Lower lobe of right lung (tissue), 2 donors: ENCODE measurements at places on chromosomes 7 and 10. TPM values are rescaled to one million over a fixed set of nuclear protein-coding genes. Genes with fewer than 3 reads are reported as not detected.
A peak's percentile ranks its signal among the peaks of the same experiment; 100 is the strongest.

DNA sequence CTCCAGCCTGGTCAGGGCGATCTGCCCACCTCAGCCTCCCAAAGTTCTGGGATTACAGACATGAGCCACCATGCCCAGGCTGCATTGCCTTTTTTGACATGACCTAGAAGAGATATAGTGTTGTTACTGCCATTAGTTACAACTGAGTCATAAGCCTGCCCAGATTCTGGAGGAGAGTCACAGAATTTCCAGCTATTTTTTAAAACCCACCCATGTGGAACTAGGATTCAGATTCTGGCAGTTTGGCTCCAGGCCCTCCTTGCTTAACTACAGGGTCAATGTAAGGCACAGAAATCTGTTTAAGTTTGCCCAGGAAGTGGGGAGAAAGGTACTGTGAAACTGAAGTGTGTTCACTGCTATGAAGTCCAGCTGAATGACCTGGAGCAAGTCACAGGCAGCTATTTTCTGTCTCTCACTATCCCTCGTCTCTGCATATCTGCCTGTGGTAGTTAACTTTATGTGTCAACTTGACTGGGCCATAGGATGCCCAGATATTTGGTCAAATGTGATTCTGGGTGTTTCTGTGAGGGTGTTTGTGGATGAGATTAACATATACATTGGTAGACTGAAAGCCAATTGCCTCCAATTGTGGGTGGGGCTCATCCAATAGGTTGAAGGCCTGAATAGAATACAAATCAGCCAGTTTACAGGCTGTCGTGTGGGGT is 8.4 kb upstream of the MARVELD1 start:
- peaks cover 14% of the 10 kb centered on the region for H3K4me1 ChIP-seq
- no peaks in the 10 kb centered on the region for H3K36me3 ChIP-seq
- H3K27me3 ChIP-seq: no peaks in the 10 kb centered on the region
- no peak overlapping the region for H3K4me3 ChIP-seq

- peak overlapping the region; percentile 26 for H3K27ac ChIP-seq
- H3K4me3 ChIP-seq: no peak overlapping the region
- H3K36me3 ChIP-seq: no peaks in the 10 kb centered on the region
- H3K4me1 ChIP-seq: peaks cover 10% of the 10 kb centered on the region
- peak; percentile 64 for DNase-seq
Measured at GRCh38 chr7:167090-167855, 25.1 kb upstream of the FAM20C start.

Gene NKX2-3
- not detected for total RNA-seq

DNA sequence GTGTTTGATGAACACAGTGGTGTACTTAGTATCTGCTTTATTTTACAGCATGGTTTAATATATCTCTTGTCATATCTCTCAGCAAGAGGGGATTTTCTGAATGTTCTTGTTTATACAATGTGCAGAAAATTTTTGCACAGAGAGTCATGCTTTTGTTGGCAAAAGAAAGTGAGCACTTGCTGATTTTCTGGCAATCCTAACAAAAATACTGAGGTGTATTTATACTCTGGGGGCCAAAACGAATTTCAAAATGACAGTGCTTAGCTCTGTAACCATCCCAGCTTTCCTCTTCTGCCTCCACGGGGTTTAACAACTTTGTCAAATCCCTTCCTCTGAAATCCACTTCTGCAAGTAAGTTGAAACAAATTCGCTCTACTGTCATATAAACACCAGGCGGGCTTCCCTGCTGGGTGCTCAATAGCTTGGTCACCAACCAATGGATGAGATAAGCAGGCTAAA is 169.2 kb downstream of the NOC3L start:
- H3K36me3 ChIP-seq: no peaks in the 10 kb centered on the region
- no peak overlapping the region for H3K4me3 ChIP-seq
- H3K27me3 ChIP-seq: no peaks in the 10 kb centered on the region
- no peak overlapping the region for H3K27ac ChIP-seq

DNA sequence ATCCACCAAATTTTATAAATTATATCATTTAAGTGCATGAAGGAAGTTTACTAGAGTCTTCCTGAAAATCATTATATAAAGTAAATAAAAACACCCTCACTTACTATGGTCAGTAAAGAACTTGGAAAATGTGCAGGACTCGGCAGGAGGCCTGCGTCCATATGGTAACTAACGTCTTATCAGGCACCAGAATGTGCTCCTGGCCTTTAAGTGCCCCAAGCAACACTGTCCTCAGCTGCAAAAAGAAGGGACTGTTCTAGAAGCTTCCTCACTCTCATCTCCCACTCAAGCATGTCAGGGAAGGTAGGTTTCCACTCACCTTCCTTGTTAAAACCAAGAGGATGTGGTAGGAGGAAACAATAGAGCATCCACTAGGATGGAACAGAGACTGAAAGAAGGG is 11.3 kb downstream of the SFMBT2 start:
- no peaks in the 10 kb centered on the region for H3K36me3 ChIP-seq
- no peak overlapping the region for H3K27ac ChIP-seq
- DNase-seq: no peak
- no peaks in the 10 kb centered on the region for H3K27me3 ChIP-seq
- H3K4me3 ChIP-seq: no peak overlapping the region

- H3K36me3 ChIP-seq: no peaks in the 10 kb centered on the region
- no peaks in the 10 kb centered on the region for H3K4me1 ChIP-seq
- DNase-seq: no peak
- no peak overlapping the region for H3K4me3 ChIP-seq
- H3K27me3 ChIP-seq: peaks cover 62% of the 10 kb centered on the region
Measured at GRCh38 chr7:148340438-148341280, 249.9 kb upstream of the C7orf33 start.

DNA sequence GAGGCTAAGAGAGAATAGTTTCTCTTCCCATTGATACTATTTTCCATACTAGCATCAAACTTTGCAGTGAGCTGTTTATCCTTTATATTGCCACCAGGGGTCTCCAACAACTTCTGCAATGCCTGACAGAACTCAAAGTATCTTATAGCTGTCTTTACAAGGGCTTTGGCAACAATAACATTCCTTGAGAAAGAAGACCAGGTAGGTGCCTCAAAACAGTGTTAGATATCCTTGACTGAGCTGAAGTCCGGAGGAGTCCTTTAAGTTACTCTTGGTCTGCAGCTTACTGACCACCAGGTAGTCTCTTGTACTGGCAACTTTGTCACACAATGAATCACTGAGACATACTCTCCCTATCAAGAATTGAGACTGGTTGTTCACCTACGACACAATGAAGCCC is 30.0 kb upstream of the TES start:
- H3K27me3 ChIP-seq: no peaks in the 10 kb centered on the region
- no peak overlapping the region for H3K27ac ChIP-seq
- no peaks in the 10 kb centered on the region for H3K36me3 ChIP-seq
- no peak for DNase-seq

DNA sequence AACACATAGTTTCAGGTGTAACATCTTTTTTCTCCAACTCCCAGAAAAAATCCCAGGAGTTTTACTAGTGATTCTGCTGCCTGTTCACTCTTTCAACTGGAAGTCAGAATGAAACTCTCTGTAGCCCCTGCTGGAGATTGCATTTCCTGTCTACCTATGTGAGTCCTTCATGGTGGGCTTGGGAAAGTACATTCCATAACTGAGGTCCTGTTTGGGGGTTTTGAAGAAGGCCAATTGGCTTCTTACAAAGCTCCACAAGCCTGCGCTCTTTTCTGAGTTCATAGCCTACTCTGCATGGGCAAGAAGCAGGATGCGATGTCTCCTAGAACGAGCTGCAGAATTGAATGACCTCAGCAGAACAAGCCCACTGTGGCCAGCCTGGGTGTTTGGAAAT is 86.7 kb downstream of the LYZL2 start:
- no peaks in the 10 kb centered on the region for H3K27me3 ChIP-seq
- no peak overlapping the region for H3K4me3 ChIP-seq
- DNase-seq: no peak
- no peak overlapping the region for H3K27ac ChIP-seq
- H3K36me3 ChIP-seq: no peaks in the 10 kb centered on the region

- no peaks in the 10 kb centered on the region for H3K4me1 ChIP-seq
- no peak overlapping the region for H3K27ac ChIP-seq
- no peaks in the 10 kb centered on the region for H3K27me3 ChIP-seq
- no peak for DNase-seq
- H3K36me3 ChIP-seq: no peaks in the 10 kb centered on the region
Measured at GRCh38 chr10:117419921-117420320, 44.7 kb upstream of the PDZD8 start.

GRCh38 chr10:65793738-65794425 is 1132.0 kb upstream of the LRRTM3 start:
- no peak overlapping the region for H3K27ac ChIP-seq
- no peaks in the 10 kb centered on the region for H3K36me3 ChIP-seq
- no peak overlapping the region for H3K4me3 ChIP-seq
- no peaks in the 10 kb centered on the region for H3K27me3 ChIP-seq
- no peak for DNase-seq
- H3K4me1 ChIP-seq: no peaks in the 10 kb centered on the region

Gene SH2B2
- total RNA-seq: 17.0 TPM

GRCh38 chr10:94991243-94991888 is 52.9 kb downstream of the CYP2C9 start:
- H3K4me3 ChIP-seq: no peak overlapping the region
- H3K36me3 ChIP-seq: no peaks in the 10 kb centered on the region
- DNase-seq: no peak
- no peaks in the 10 kb centered on the region for H3K4me1 ChIP-seq

Gene EIF4EBP2
- total RNA-seq: 77.2 TPM

GRCh38 chr10:52517012-52517411 is 202.9 kb downstream of the DKK1 start:
- no peak overlapping the region for H3K27ac ChIP-seq
- H3K4me3 ChIP-seq: no peak overlapping the region
- H3K4me1 ChIP-seq: no peaks in the 10 kb centered on the region
- H3K27me3 ChIP-seq: no peaks in the 10 kb centered on the region
- DNase-seq: no peak
